ENCODE measurements at places on chromosomes 5 and 9. TPM values are rescaled to one million over a fixed set of nuclear protein-coding genes. Genes with fewer than 3 reads are reported as not detected.

FOXD4L3 gene
- total RNA-seq = not detected

TIMD4 gene
- not detected for total RNA-seq

F2RL2 gene
- 2.4 TPM for total RNA-seq

PDCD1LG2 gene
- total RNA-seq = 3.1 TPM

CHSY3 gene
- 11.2 TPM for total RNA-seq

SLC45A2 gene
- total RNA-seq = not detected

SEMA5A gene
- 36.3 TPM for total RNA-seq

BTNL8 gene
- total RNA-seq = not detected

LCN10 gene
- 8.8 TPM for total RNA-seq

PPP3R2 gene
- not detected for total RNA-seq

EXOSC2 gene
- 26.7 TPM for total RNA-seq

CDH6 gene
- total RNA-seq = 21.0 TPM

MUSK gene
- total RNA-seq = 0.63 TPM

EEIG1 gene
- 53.8 TPM for total RNA-seq

ANKRD18B gene
- not detected for total RNA-seq

SHC3 gene
- total RNA-seq = 11.4 TPM

RABEPK gene
- total RNA-seq = 25.5 TPM

TESK1 gene
- total RNA-seq = 34.3 TPM

MACROH2A1 gene
- 168 TPM for total RNA-seq

TLX3 gene
- total RNA-seq = not detected

CFAP90 gene
- total RNA-seq = not detected

FRMPD1 gene
- total RNA-seq = 1.6 TPM

SLC6A19 gene
- under 0.01 TPM for total RNA-seq

GABRA1 gene
- not detected for total RNA-seq

C9orf50 gene
- 1.0 TPM for total RNA-seq

GZMA gene
- 0.90 TPM for total RNA-seq

SLC1A3 gene
- total RNA-seq = 22.0 TPM

PKD2L2 gene
- not detected for total RNA-seq

CYLC2 gene
- not detected for total RNA-seq

TAS2R1 gene
- not detected for total RNA-seq

MAP3K1 gene
- total RNA-seq = 24.3 TPM

S1PR3 gene
- total RNA-seq = 14.2 TPM

C9orf153 gene
- 0.84 TPM for total RNA-seq

GPR151 gene
- total RNA-seq = not detected

ENTREP1 gene
- total RNA-seq = 2.3 TPM

PCDHGA7 gene
- 8.7 TPM for total RNA-seq

PCSK1 gene
- total RNA-seq = 0.22 TPM

SCGB3A2 gene
- not detected for total RNA-seq

MSANTD3 gene
- 25.5 TPM for total RNA-seq

ZNF354B gene
- total RNA-seq = 38.7 TPM

SV2C gene
- 1.7 TPM for total RNA-seq

CNTFR gene
- total RNA-seq = 30.9 TPM

GABRA6 gene
- not detected for total RNA-seq

GPR150 gene
- total RNA-seq = 3.1 TPM

NFIB gene
- total RNA-seq = 87.3 TPM

CDC25C gene
- not detected for total RNA-seq

LCN1 gene
- total RNA-seq = not detected

RAD23B gene
- total RNA-seq = 92.7 TPM

Measured in tibial nerve (tissue), 4 donors.